ENCODE measurements at places on chromosomes 3 and 15.

GRCh38 chr15:63349156-63349555 lies 32.5 kb downstream of the CA12 start:
- DNase-seq: no peak

- DNase-seq: no peak
Observed at GRCh38 chr15:45759936-45760335, 125.1 kb downstream of the SQOR start.

DNA sequence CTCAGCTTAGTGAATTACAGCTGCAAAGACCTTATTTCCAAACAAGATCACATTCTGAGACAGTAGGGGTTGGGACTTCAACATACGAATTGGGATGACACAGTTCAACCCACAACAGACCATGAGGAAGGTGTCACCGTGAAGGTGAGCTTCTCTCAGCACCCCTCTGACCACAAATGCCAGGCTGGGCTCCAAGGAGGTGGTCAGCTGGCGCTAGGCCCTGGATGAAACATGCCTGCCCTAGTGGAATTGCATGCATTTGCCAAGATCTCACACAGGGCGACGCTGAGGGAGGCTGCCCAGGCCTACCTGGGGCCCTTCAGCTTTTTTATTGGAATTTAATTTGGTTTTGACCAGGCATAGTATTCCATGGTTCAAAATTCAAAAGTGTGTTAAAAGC lies 1.8 kb downstream of the CFAP100 start:
- DNase-seq: no peak

- DNase-seq: no peak
Observed at GRCh38 chr3:159629329-159630084, 359.1 kb upstream of the IL12A start.

DNA sequence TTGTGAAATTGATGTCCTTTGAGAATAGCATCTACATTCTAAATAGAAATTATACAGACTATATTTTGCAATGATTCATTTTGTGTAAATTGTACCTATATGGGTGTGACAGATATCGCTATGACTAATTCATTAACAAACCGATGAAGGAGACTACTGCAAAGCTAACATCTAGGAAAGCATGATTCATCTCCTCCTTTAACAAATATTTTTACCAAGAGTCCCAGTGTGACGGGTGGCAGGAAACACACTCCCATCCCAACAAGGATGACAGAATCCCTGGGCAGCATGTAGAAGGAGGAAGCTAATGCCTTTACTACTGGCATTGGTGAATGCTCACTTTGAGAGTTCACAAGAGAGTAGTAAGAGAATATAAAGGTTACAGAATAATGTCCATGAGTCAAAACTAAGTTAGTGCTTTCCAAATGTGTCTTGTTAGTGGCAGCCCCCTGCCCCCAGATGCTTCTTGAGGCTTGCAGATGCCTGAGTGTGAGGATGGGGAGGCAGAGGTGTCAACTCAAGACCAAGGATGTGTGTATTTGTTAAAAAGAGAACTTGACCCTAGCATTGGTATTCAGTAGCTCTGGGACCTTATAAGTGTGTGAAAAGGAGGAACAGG lies 180.6 kb downstream of the FMN1 start:
- no peak for DNase-seq

GRCh38 chr3:177370246-177370822 lies 173.1 kb upstream of the TBL1XR1 start:
- no peak for DNase-seq

- peak; percentile 19 for DNase-seq
Observed at GRCh38 chr3:42936157-42936981, 30.4 kb downstream of the ZNF662 start.

DNA sequence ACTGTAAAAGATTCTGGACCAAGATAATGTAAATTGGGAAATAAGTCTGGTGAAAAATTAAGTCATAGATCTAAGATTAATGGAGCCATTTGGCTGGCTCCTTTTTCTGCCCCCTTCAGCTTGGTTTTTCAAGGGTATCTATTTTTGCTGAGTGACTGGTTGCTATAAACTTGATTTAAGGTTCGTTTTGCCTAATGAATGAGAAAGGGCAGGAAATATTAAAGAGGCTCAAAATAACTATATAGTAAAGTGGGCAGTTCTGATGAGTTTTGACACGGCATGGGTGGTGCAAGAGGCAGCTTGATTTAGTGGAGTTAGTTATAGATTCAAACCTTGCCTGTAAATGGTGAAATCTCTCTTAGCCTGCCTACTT lies 140.7 kb downstream of the STAC start:
- DNase-seq: no peak

DNA sequence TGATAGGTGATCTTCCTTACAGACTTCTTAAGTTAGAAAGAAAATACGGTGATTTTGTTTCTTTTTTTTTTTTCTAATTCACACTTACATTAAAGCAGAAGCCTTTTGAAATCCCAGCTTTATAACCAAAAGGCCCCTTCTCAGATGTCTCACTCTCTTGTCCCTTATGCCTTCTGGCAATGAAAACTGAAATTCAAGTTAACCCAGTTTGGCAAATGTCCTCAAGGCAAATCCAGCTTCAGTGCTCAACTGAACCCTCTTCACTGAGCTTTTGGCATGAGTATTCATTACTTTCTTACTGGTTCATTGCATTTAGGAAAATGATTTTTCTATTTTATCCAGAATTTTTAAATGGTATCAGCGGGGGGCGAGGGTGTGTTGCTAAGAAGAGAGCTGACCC lies 17.0 kb downstream of the PLCH1 start:
- DNase-seq: no peak

- peak; percentile 68 for DNase-seq
Observed at GRCh38 chr15:71687902-71688508, 122.3 kb upstream of the NR2E3 start.

DNA sequence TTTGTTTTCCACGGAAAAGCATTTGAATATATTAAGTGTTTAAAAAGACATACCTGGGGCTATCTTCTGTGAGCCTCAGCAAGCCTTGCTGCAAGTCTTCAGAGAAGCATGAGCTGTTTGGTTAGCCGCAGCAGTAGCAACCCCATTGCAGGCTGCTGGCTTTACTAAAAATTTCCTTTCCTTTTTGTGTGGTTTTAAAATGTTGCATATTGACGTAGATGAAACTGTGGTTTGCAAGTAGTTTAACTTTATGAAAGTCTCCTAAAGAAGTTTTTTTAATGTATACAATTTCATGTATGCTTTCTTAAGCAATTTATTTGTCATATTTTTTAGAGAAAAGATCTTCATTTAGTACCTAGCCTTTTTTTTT lies at the start of gene GPR171:
GPR171 (minus strand) TSS at position 166 of the 370 bp plus-strand sequence. CDS start 3,830 bp downstream, outside the sequence.
- DNase-seq: no peak

DNA sequence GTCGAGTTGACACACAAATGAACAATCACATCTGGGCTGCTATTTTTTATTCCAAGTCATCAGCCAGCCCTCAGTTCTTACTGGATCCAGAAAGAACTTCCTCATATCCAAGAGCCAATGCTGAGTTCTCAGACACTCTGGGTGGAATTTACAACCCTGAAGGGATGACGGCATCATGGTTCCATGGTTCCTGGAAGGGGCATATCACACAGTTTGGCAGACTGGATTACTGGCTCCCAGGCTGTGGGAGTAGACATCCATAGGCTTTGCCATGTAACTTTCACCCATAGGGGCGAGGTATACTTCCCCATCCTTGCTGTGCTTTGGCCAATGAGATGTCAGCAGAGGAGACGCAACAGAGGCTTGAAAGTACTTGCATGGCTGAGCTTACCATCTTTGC lies 26.9 kb upstream of the KBTBD12 start:
- no peak for DNase-seq

DNA sequence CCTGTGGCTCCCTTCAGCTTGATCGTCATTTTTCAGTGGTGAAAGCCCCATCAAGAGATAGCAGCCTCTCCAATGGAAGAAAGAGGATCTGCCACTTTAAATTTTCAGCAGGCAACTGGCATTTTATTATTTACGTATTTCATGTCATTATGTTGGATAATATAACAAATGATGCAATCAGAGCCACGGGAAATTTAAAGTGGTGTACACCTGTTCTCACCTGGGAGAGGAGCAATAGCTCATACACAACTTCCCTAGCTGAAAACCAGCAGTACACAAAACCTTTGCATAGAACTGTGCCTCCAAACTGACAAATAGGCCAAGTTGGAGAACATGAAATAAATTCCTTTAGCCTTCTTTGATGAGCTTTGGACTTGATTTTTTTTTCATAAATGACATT lies 136.9 kb downstream of the SATB1 start:
- no peak for DNase-seq

GRCh38 chr3:183252973-183253527 lies at the start of gene B3GNT5:
Gene B3GNT5, plus strand, starts transcription at chr3:183253253. Its CDS starts 16,546 bp downstream, at chr3:183269799.
- no peak for DNase-seq

GRCh38 chr3:141454906-141455602 lies 31.8 kb upstream of the RASA2 start:
- no peak for DNase-seq

- no peak for DNase-seq
Observed at GRCh38 chr3:127671523-127672428, 976 bp upstream of the ABTB1 start.

- DNase-seq: no peak
Observed at GRCh38 chr15:29220852-29221251, 48.8 kb downstream of the NSMCE3 start.

DNA sequence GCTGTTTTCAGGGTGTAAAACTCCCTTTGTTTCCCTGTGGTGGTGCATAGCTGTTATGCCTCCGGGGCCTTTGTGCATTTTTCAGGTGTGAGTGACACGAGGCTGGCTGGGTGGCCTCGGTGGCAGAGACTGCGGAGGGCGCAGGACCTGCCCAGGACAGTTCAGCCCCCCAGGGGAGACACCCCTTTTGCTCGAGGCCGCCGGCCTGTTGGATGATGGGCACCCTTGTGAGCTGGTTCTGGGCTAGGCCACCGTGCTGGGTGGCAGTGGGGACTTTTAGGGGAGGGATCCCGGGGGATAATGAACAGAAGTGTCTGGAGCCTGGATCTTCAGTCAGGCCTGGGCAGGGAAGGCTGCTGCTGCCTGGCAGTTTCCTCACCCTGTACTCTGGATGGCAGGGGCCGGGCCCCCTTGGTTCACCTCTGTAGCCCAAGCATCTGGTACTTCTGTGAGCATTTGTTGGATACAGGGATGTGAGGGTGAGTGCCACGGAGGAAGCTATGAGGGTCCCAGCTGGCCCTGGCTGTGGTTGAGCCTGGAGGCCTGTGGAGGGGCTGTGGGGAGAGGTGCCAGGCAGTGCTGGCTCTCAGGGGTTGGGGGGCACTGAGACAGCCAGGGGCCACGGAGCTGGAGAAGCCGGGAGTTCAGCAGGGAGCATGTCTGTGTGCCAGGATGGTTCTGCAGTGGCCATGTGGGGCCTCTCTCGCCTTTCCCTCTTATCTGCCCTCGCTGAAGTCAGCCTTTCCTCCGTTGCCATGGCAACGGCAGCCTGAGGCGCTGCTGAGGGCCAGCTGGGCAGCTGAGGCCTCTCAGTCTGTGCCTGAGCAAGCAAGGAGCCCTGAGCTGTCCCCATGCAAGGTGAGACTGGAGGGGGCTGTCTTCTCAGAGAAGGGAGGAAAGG lies 49.0 kb downstream of the KY start:
- no peak for DNase-seq

DNA sequence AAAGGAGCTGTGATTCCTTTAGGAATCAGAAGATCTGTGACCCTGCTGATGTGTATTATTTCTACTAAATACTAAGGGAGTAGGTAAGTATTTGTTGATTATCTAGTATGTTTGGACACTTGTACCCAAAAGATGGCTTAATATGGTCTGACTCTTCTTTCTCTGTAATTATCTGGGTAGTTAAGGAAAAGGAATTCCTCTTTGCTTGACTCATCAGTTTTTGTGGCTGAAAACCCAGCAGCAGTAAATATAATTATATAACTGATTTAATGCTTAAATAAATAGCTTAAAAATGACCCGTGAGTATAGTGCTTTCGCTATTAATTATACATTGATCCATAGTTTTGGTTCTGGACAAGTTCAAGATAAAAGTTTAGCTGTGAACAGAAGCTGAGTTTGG lies 155.8 kb downstream of the LRTM1 start:
- no peak for DNase-seq

GRCh38 chr3:195856410-195857084 lies 44.8 kb upstream of the MUC4 start:
- DNase-seq: no peak

DNA sequence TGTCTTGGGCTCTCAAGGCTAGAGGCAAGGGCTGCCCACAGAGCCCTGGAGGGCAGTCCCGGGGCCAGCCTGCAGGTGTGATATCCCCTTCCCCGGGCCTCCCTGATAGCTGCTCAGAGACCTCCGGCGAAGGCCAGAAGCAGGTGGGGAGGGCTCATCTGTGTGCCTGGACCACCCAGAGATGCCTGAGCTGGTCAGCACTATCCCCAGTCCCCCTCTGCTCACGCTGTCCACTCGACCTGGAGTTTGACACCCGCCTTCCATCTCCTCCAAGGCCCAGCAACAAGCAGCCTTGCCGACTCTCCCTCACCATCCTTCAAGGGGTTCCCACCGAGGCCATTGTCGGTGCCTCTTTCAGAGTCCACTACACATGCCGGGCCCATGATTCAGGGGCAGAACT lies 39.4 kb downstream of the DNAH1 start:
- no peak for DNase-seq

Data from fibroblast of skin of left biceps (primary cell).